A549 treated with ZK216348 at 1 μM for 4 hours (cell line): ENCODE measurements at places on chromosomes 6 and 20. TPM values are rescaled to one million over a fixed set of nuclear protein-coding genes. Genes with fewer than 3 reads are reported as not detected.

The TBX18 gene
- total RNA-seq = 14.6 to 24.8 TPM (median 20.3 TPM) in 5 replicates

The TSPO2 gene
- total RNA-seq = not detected in 5 replicates

The FAM209B gene
- 0.34 to 1.00 TPM (median 0.75 TPM) in 4 of 5 replicates, not detected in the other for total RNA-seq

The FKBP1A gene
- total RNA-seq = 408 to 573 TPM (median 515 TPM) in 5 replicates

The BMP7 gene
- total RNA-seq = 0.13 to 0.78 TPM (median 0.55 TPM) in 5 replicates

The BCAS1 gene
- 0.39 to 1.0 TPM (median 0.53 TPM) in 5 replicates for total RNA-seq

The SLC35D3 gene
- total RNA-seq = 0.10 to 0.11 TPM in 2 of 5 replicates, not detected in the others

The SGK2 gene
- 5.9 to 8.3 TPM (median 7.4 TPM) in 5 replicates for total RNA-seq

The CTCFL gene
- total RNA-seq = not detected in 5 replicates

The GABRR1 gene
- total RNA-seq = not detected in 5 replicates

The GRM1 gene
- 0.02 to 0.11 TPM in 2 of 5 replicates, not detected in the others for total RNA-seq

The TBXT gene
- total RNA-seq = not detected in 5 replicates

The SLC22A23 gene
- 6.0 to 10.1 TPM (median 9.2 TPM) in 5 replicates for total RNA-seq

The VEGFA gene
- total RNA-seq = 25.0 to 39.7 TPM (median 32.5 TPM) in 5 replicates

The C20orf141 gene
- total RNA-seq = 0.36 TPM in 1 of 5 replicates, not detected in the others

The OXT gene
- total RNA-seq = not detected in 5 replicates

The MCHR2 gene
- not detected in 5 replicates for total RNA-seq

The APCDD1L gene
- total RNA-seq = 0.07 to 0.12 TPM (median 0.09 TPM) in 4 of 5 replicates, not detected in the other

The LAMA4 gene
- 0.71 to 1.4 TPM (median 1.2 TPM) in 5 replicates for total RNA-seq

The NANP gene
- 4.6 to 8.5 TPM (median 7.4 TPM) in 5 replicates for total RNA-seq

The PGK2 gene
- not detected in 5 replicates for total RNA-seq

The PHF3 gene
- 7.9 to 12.2 TPM (median 11.9 TPM) in 5 replicates for total RNA-seq

The F13A1 gene
- not detected in 5 replicates for total RNA-seq

The OR12D3 gene
- total RNA-seq = not detected in 5 replicates

The NOTCH4 gene
- 0.42 to 0.88 TPM (median 0.63 TPM) in 5 replicates for total RNA-seq

The BPIFB2 gene
- total RNA-seq = not detected in 5 replicates

The ANKEF1 gene
- total RNA-seq = 6.8 to 7.9 TPM (median 7.4 TPM) in 5 replicates

The IL17F gene
- total RNA-seq = not detected in 5 replicates

The ERVFRD-1 gene
- total RNA-seq = not detected in 5 replicates

The DLK2 gene
- total RNA-seq = 3.6 to 7.8 TPM (median 7.3 TPM) in 5 replicates

The MARCKS gene
- 12.8 to 29.6 TPM (median 22.7 TPM) in 5 replicates for total RNA-seq

The ABHD12 gene
- total RNA-seq = 87.8 to 136 TPM (median 127 TPM) in 5 replicates

The TNFRSF6B gene
- total RNA-seq = 0.33 to 1.4 TPM (median 0.86 TPM) in 5 replicates

The NOL7 gene
- total RNA-seq = 69.5 to 85.5 TPM (median 75.8 TPM) in 5 replicates

The SCRT2 gene
- not detected in 5 replicates for total RNA-seq

The MED23 gene
- total RNA-seq = 6.0 to 8.5 TPM (median 7.0 TPM) in 5 replicates

The SLC17A2 gene
- total RNA-seq = not detected in 5 replicates

The RNF182 gene
- 2.3 to 3.4 TPM (median 3.1 TPM) in 5 replicates for total RNA-seq

The GPLD1 gene
- 0.60 to 1.6 TPM (median 0.93 TPM) in 5 replicates for total RNA-seq

The PREX1 gene
- 9.2 to 14.1 TPM (median 13.6 TPM) in 5 replicates for total RNA-seq

The BTN2A1 gene
- 16.8 to 22.0 TPM (median 20.7 TPM) in 5 replicates for total RNA-seq

The CST2 gene
- total RNA-seq = 0.28 to 0.83 TPM (median 0.50 TPM) in 4 of 5 replicates, not detected in the other

The WFDC5 gene
- not detected in 5 replicates for total RNA-seq

The CCN6 gene
- not detected in 5 replicates for total RNA-seq
